Left ventricle myocardium inferior (tissue), 1 donor: ENCODE measurements at places on chromosomes 6 and 20. TPM values are rescaled to one million over a fixed set of nuclear protein-coding genes. Genes with fewer than 3 reads are reported as not detected.

Gene HLA-DMB
- 9.1 TPM for total RNA-seq

Gene FNDC11
- 0.14 TPM for total RNA-seq

Gene SLC22A7
- not detected for total RNA-seq

Gene BEND3
- total RNA-seq = 1.5 TPM

- H3K27me3 ChIP-seq = peaks cover 16% of the 10 kb centered on the region
- DNase-seq = no peak
- H3K27ac ChIP-seq = peak overlapping the region; percentile 90
- H3K36me3 ChIP-seq = peaks cover 26% of the 10 kb centered on the region
- peak overlapping the region; percentile 91 for H3K4me3 ChIP-seq
- peaks cover 27% of the 10 kb centered on the region for H3K4me1 ChIP-seq
These were observed 682 bp upstream of the ZSCAN9 start for GRCh38 chr6:28224131-28225055.

- H3K27me3 ChIP-seq = no peaks in the 10 kb centered on the region
- H3K36me3 ChIP-seq = no peaks in the 10 kb centered on the region
- peaks cover 14% of the 10 kb centered on the region for H3K4me1 ChIP-seq
- no peak for DNase-seq
These were observed 79.5 kb upstream of the RNF217 start for GRCh38 chr6:124882579-124883393.

GRCh38 chr6:56540232-56541029, 102.3 kb downstream of the DST start:
- no peak for DNase-seq
- peak overlapping the region; percentile 97 for H3K27ac ChIP-seq
- no peaks in the 10 kb centered on the region for H3K27me3 ChIP-seq
- H3K4me3 ChIP-seq = peak overlapping the region; percentile 72
- H3K36me3 ChIP-seq = peaks cover 14% of the 10 kb centered on the region

- H3K4me3 ChIP-seq = no peak overlapping the region
- H3K27me3 ChIP-seq = no peaks in the 10 kb centered on the region
- H3K36me3 ChIP-seq = peaks cover 29% of the 10 kb centered on the region
- peaks cover 40% of the 10 kb centered on the region for H3K4me1 ChIP-seq
- no peak overlapping the region for H3K27ac ChIP-seq
These were observed 52.7 kb downstream of the ZHX3 start for GRCh38 chr20:41264819-41265218.

DNA sequence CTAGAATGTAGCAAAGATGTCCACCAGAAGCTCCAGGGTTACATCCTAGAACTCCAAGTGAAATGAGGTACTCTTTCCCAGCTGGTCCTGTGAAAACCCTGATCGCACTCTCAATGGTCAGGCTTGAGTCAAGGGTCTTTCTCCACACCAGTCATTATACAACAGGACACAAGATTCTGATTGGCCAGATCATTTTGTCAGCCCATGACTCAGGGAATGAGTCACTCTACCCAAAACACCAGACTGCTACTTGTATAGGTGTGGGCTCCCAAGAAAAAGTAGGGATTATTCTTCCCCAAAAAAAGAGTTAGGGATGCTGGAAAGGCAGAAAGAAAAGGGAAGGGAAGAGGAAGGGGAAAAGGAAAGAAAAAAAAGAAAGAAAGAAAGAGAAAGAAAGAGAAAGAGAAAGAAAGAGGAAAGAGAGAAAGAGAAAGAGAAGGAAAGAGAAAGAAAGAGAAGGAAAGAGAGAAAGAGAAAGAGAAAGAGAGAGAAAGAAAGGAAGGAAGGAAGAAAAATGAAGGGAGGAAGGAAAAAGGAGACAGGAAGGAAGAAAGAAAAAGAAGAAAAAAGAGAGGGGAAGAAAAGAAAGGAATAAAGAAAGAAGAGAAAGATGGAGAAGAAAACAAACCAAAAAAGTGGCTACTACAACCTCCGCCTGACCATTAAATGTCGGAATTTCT, 30.5 kb downstream of the ANKEF1 start:
- H3K4me1 ChIP-seq = no peaks in the 10 kb centered on the region
- H3K36me3 ChIP-seq = no peaks in the 10 kb centered on the region
- no peak overlapping the region for H3K4me3 ChIP-seq
- no peak overlapping the region for H3K27ac ChIP-seq
